ENCODE measurements at places on chromosomes 5 and 9.

DNA sequence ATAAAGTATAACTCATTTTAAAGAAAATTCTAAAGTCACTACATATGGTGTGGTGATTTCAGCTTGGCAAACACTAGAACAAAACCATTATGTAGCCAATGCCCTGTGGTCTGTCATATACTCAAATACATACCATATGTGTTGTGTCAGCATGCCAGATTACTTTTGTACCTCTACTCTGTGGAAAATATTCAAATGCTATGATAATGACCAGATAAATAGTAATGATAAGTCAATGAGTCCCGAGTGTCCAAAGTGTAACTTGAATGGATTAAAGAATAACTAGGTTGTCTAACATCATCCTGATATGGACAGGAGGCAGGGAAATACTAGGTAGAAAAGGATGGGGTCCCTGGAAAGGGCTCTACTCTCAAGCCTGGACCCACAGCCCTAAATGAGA is 58.0 kb upstream of the IL6ST start:
- ATAC-seq = no peak

GRCh38 chr5:91928754-91929521 is 545.8 kb upstream of the ARRDC3 start:
- no peak for ATAC-seq

- no peak for ATAC-seq
Observed at GRCh38 chr9:37424686-37425297, 2.3 kb downstream of the GRHPR start.

DNA sequence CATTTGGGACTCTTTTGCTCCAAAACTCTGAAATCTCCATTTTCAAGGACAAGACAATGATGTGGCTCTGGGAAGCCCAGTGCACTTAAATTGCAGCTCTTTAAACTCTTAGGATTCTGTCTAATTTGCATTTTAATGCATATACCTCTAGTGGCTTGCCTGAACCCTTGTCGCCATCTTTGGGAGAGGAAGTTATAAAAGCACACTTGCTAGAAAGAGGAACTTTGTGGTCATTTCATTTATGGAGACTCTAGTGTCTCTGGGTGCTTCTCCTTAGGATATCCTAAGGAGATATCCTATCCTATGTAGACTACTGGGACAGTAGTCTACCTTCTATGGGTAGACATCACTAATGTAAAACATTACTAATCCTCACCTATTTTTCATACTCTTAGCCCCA is 77.3 kb upstream of the SLC1A3 start:
- no peak for ATAC-seq

- ATAC-seq = no peak
Observed at GRCh38 chr5:159533197-159533596, 202.9 kb upstream of the IL12B start.

DNA sequence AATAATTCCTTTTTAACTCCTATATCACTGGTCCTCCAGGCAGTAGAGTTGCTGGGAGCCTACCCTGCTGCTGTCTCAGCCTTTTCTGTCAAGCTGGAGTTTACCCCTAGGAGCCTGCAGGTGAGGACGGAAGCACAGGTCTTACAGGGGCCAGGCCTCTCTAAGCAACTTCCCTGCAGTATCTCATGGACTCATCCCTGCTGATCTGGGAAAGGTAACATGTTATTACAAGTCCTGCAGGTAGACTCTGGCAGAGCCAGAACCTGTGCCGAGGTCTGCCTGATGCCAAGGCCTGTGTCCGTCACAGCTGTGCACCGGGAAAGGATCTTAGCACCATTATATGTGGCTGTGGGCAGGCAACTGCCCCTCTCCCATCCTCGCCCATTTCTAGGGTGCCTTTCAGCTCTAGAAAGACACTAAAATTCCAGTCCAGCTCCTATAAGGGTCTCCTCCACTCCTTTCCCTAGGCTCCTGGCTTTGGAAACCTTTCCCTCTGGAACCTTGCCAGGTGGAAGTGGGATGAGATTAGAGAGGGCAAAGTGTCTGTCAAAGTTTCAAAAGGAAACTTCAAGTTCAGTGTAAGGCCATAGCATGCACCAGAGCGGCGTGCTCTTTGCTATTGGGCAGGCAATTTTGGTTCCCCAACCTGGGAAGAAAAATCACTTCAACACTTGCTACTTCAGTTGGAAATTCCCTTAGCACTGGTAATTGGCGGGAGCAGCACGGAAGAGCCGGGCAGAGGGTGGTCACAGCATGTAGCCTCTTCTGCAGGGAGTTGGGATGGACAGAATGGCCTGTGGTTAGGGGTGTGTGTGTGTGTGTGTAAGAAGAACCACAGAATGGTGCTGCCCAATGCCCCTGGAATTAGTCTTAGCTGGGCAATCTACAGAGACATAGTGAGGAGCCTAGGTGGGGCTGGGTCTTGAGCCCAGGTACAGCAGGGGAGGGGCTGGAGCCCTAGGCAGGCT is 17.5 kb downstream of the TMEM171 start:
- no peak for ATAC-seq

DNA sequence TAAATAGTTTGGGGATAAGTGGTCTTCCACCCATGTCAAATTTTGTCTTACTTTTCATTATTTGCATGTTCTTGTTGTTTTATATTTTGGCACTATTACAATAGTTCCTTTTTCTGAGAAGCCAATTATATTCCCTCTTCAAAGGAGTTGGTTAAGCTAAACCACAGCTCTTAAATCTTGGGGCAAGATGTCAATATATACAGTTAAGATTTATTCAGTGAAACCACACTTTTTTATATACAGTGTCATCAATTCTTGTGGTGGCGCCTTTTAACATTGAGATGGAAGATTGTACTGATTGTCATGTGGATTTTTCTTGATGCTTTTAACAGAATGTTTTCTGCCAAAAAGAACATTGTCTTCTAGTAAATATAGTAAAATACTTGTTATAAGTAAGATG is 104.1 kb downstream of the MTREX start:
- ATAC-seq = no peak

GRCh38 chr9:106305428-106306133 is 557.4 kb upstream of the ZNF462 start:
- no peak for ATAC-seq

GRCh38 chr9:109143881-109144562 is 23.0 kb downstream of the FRRS1L start:
- ATAC-seq = no peak

DNA sequence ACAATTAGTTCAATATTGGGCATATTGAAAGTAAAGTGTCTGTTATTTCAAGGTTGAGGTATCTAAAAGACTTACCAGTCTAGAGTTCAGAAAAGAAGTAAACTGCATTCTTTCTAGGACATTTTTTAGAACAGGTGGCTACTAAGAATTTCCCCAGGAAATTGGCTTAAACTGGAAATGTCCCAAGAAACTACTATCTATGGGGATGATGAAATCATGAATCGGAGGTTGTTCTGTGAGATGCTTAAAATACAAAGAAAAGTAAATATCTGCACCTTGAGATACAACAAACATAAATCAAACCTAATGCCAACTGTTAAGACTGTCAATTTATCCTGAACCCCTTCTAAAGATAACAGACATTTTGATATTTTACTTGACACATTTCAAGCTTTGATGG is 226.5 kb upstream of the NREP start:
- ATAC-seq = no peak

GRCh38 chr9:2559192-2560152 is 62.1 kb upstream of the VLDLR start:
- peak; percentile 36 for ATAC-seq

DNA sequence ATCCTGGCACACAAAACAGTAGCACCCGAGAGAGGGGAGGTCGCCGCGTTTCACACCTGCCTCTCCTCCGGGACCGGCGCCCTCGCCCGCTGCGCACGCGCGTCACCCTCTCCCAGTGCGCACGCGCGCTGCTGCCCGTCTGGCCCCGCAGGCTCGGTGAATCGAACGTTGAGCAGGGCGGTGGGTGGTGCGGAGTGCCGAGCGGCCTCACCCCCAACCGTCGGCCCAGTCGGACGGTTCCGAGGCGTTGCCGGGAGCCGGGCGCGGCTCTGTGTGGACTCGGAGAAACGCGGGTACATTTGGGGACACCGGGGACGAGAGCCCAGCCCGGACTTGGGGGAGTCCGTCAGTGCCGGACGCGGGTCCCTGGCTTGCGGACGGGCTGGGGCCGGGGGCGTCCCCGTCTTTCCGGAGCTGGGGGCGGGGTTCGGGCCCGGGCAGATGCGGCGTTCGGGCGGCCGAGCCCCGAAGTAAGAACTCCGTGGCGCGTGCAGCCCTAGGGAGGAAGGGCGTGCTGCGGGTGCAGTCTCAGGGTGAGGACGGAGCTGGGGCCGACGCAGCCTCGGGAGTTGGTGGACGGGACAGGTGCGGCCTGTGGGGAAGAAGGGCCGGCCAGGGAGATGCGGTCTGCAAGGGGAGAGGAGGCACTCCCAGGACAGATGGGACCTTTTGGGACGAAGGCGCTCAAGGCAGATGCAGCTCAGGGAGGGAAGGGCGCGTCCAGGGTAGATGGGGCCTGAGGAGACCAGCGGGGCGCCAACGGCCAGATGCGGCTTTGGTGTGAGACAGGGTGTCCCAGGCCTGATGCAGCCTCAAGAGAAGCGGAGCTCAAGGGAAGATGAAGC is at the start of gene POMT1:
Gene POMT1 (plus strand): TSS at position 138 of the 845 bp plus-strand sequence. CDS start 1,301 bp downstream, outside the sequence.
- peak; percentile 82 for ATAC-seq

DNA sequence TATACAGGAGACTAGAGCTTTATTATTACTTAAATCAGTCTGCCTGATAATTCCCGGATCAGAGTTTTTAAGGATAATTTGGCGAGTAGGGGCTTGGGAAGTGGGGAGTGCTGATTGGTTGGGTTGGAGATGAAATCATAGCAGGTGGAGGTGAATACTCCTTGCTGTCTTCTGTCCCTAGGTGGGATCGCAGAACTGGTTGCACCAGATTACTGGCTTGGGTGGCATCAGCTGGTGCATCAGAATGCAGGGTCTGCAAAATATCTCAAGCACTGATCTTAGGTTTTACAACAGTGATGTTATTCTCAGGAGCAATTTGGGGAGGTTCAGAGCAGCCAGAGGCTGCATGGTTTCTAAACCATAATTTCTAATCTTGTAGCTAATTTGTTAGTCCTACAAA is 68.1 kb downstream of the KIF4B start:
- ATAC-seq = no peak

DNA sequence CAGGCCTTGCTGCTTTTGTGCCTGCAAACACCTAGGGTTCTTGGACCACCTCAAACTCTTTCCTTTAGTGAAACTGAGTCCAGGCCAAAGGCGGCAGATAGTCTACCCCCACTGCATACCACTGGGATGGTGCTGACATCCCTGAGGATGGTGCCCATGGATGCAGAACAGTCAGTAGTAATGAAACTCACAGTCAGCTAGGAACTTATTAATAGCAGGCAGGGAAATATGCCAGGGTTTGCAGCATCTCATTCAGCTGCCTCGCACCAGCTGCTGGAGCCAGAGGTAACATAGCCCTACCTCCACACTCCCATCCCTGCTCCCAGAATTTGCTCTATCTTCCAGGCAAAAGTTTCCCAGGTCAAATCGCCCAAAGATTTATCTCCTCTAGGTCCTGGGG is 189.1 kb downstream of the SREK1 start:
- no peak for ATAC-seq

- ATAC-seq = peak; percentile 22
Observed at GRCh38 chr5:102771435-102771834, 16.3 kb downstream of the PAM start.

DNA sequence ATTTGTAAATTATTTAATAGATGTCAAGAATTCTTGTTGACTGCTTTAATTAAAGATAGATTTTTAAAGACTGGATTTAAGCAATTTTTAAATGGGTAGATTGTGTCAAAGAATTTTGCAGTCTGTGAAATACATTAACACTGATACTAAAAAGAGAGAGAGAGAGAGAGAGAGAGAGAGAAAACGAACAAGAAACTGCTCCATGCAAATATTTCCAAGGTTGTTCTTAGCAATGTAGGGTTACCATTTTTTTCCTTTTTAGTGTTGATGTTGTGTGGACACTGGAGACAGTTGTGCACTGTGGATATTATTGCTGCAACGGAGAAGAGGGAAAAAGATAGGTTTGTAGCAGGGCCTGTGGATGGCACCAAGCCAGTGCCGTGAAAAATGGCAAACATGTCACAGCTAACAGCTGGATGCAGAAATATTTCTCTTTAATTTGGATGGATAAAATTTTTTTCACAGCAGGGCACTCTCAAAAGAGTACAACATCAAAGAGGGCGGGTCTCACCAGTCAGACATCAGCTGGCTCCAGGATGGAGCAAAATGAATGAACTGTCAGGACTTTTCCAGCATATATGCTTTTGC is 58.2 kb downstream of the PRDM6 start:
- no peak for ATAC-seq

- ATAC-seq = no peak
Observed at GRCh38 chr9:81656004-81656403, 33.3 kb downstream of the TLE1 start.

DNA sequence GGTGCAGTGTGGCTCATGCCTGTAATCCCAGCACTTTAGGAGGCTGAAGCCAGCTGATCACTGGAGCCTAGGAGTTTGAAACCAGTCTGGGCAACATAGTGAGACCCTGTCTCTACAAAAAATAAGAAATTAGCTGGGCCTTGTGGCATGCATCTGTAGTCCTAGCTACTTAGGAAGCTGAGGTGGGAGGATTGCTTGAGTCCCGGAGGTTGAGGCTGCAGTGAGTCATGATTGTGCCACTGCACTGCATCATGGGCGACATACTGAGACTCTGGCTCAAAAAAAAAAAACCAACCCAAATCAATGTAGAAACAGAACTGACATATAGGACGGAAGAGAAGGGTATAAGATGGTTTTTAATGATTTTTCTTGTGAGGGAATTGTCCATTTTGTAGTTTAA is 27.7 kb downstream of the G3BP1 start:
- ATAC-seq = no peak

GRCh38 chr9:112157087-112157486 is 18.0 kb downstream of the SUSD1 start:
- no peak for ATAC-seq

GRCh38 chr9:89710697-89711096 is 105.9 kb downstream of the GADD45G start:
- no peak for ATAC-seq

- peak; percentile 32 for ATAC-seq
Observed at GRCh38 chr5:67234671-67235176, 38.1 kb upstream of the CD180 start.

GRCh38 chr5:138544181-138545134 is 1.4 kb upstream of the ETF1 start:
- ATAC-seq = no peak

- ATAC-seq = no peak
Observed at GRCh38 chr5:61159836-61160235, 2.4 kb downstream of the SMIM15 start.

- ATAC-seq = no peak
Observed at GRCh38 chr5:68110264-68110663, 105.3 kb upstream of the PIK3R1 start.

GRCh38 chr5:145960848-145961600 is 24.6 kb downstream of the SH3RF2 start:
- no peak for ATAC-seq

Measured in motor neuron (in vitro differentiated cells).